ENCODE measurements at places on chromosomes 6 and 20.

DNA sequence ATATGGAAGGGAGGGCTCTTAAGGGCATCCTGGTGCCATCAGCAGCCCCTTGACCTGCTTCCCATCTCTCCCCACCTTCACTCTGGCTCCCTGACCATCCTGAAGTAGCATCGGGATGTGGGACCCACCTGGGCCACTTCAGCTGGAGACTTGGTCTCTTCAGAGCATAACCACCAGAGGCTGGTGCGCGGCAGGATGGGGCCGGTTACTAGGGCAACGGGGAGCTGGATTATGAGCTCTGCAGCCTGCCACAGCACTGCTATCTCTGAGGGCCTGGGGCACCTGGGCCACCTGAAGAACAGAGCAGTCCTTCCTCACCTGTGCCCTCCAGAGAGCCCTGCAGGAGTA is 79.7 kb downstream of the SYNJ2 start:
- no peak for DNase-seq

DNA sequence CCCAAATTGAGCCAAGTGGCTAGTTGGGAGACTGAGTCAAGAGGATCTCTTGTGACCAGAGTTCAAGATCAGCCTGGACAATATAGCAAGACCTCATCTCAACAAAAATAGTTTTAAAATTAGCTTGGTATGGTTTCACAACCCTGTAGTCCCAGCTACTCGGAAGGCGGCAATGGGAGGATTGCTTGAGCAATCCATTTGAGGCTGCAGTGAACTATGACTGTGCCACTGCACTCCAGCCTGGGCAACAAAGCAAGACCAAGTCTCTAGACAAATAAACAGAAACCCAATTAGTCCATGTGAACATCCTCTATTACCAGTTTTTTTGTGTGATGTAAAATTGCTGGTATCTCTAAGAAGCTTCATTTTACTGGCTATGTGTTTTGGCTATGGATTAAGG is 106.2 kb downstream of the TULP4 start:
- DNase-seq: no peak

- no peak for DNase-seq
Observed at GRCh38 chr6:28383235-28384142, 16.1 kb downstream of the ZSCAN12 start.

GRCh38 chr20:25148982-25149846 is 46.3 kb upstream of the ENTPD6 start:
- DNase-seq: no peak

DNA sequence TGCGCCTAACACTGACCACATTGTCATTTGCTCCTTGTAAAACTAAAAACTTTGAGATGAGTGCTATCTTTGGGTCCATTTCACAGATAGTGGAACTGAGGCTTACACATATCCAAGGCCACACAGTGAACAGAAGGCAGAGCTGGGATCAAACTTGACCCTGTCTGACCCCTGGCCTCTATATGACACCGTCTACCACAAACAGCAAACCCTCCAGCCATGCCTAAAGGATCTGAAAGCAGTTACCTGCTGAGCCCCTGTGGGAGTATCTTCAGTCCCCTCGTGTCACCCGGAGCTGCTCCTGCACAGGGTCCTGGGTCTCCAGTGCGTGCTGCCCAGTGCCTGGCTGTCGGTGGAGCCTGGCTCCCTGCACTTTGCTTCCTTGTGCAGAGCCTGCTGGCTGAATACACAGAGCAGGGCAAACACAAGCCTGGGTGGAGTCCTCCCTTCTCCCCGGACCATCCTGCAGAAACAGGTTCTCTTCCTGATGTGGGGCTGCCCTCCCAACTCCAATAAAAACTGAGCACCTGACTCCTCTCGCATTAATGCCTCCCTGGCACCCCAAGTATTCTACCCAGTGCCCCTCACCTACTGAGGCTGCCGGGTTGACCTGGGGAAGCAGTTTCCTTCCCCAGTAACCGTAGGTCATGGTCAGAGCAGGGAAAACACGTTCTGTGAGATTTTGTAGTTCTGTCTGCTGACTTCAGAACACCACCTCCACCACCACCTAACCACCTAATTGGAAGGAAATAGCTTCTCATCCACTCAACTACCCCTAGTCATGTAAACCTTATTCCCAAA is at the start of gene BCAS1:
Gene BCAS1, minus strand, starts transcription at position 408 of the 801 bp plus-strand sequence. CDS start 11,876 bp downstream, outside the sequence.
- no peak for DNase-seq

DNA sequence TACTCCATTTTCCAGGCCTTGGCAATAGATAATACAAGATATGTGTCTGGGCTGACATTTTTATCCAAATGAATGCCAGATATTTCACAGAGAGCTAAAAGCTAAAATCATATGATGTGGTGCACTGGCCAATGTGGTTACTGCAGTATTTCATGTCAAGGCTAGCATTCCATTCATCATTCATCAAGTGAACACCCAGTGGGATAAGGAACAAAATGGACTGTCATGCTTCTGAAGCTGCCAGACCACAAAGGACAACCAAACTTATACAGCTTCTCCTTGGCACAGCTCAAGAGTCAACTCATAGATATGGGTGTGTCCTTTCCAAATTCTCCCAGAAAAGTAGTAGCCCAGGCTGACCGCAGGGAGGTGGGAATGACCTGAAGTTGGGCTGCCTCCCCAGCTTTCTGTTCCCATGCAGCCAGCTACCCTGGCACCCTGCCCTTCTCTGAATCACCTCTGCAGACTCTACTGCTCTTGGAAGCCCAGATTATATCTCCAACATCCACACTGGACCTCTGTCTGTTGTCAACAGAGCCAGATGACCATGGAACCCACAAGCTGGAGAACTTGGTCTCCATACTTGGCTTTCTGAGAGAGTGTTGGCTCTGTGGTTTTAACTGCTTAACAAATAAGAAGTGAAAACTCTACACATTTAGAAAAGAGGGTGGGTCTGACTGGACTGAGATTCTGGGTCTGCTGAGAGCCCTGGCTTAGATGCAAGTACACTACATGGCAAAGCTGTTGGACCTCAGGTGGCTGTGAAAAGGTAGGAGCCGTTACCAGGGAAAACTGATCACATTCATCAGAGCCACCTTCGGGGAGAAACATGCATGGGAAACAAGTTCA is 122.8 kb downstream of the ALDH8A1 start:
- DNase-seq: peak; percentile 95

- no peak for DNase-seq
Observed at GRCh38 chr6:14567842-14568241, 450.3 kb downstream of the CD83 start.

GRCh38 chr20:63664143-63664851 is 6.2 kb downstream of the RTEL1 start:
- no peak for DNase-seq

DNA sequence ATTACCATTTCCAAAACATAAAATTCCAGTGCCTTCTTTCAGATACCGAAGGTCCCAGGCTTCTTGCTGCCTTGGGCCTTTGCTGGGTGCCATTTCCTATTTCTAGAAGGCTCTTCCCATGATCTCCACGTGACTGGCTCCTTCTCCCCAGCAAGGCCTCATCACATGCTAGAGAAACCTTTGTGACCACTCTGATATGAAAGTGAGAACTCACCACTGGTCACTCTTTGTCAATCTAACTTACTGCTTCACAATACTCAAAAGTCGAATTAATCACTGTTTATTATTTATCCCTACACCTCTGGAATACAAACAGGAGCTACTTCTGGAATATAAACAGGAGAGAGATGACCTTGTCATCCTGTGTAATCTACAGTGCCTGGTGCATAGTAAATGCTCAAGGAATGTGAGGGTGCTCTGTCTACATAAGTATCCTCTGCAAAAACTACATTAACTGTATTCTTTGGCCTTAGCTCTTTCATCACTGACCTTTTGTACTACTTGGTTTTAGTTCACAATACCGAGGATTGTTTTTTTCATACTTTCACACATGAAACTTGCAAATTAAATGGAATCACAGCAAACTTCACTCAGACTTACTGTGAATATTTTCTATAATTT is 1.6 kb downstream of the STX7 start:
- DNase-seq: no peak

GRCh38 chr6:143612186-143612585 is 65.6 kb upstream of the PHACTR2 start:
- no peak for DNase-seq

DNA sequence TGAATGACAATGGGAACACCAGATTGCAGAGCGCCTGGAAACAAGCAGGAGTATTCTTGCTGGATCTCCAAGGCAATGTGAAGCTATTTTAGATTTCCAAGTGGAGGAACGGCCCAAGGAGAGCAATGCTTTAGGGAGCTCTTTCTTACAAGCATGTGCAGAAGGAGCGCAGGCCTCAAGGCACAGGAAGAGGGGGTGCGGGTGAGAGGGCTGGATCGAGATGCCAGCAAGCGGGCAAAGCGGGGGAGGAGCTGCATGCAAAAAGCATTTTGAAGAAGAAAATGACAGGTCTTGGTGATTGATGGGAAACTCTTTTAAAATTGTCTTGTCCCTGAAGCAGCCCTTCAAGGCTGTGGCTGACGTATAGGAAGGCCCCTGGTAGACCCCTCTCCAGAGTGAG is 171.9 kb downstream of the QRSL1 start:
- DNase-seq: no peak

DNA sequence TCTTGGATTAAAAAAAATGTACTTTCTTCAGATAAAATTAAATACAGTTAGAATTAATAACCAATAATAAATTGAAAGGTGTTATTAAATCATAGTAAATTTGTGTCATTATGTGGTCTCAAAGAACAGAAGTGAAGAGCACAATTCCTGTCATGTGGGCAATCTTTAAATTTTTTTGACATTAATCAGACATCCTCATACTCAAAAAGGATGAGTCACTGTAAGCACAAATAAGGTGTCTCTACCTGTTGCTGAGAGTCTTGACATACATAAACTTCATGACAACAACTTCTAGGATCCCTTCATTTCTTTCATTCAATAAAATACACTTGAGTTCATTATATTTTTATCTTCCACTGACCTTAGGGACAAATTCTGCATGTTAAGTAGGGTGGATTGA is 76.1 kb downstream of the SLC22A3 start:
- DNase-seq: no peak

GRCh38 chr6:85473748-85474147 is 23.9 kb downstream of the NT5E start:
- peak; percentile 50 for DNase-seq

DNA sequence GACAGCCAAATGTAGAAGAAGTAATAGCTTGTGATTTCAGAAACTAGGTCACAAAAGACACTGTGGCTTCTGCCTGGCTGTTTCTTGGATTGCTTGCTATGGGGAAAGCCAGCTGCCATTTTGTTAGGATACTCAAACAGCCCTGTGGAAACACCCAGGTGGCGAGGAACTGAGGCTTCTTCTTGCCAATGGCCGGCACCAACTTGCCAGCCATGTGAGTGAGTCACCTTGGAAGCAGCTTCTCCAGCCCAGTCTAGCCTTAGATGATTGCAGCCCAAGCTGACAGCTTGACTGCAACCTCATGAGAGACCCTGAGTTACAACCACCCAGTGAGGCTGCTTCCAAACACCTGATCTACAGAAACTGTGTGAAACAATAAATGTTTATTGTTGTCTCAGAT is 11.9 kb upstream of the KIAA1755 start:
- DNase-seq: peak; percentile 83

DNA sequence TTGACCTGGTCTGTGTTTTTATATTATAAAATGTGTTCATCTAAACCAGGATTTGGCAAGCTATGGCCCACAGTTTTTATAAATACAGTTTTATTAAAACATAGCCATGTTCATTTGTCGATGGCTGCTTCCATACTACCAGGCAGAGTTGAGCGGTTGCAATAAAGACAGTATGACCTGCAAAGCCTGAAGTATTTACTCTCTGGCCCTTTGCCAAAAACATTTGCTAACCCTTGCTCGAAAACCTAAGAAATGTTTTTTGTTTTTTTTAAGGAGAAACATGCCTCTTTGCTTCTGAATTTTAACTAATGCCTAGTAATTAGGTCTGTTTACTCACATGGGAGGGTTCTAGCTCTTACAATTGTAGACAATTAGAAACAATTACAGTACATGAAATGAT is 67.4 kb upstream of the SMIM28 start:
- no peak for DNase-seq

- DNase-seq: no peak
Observed at GRCh38 chr6:20698675-20699074, 164.4 kb downstream of the CDKAL1 start.

DNA sequence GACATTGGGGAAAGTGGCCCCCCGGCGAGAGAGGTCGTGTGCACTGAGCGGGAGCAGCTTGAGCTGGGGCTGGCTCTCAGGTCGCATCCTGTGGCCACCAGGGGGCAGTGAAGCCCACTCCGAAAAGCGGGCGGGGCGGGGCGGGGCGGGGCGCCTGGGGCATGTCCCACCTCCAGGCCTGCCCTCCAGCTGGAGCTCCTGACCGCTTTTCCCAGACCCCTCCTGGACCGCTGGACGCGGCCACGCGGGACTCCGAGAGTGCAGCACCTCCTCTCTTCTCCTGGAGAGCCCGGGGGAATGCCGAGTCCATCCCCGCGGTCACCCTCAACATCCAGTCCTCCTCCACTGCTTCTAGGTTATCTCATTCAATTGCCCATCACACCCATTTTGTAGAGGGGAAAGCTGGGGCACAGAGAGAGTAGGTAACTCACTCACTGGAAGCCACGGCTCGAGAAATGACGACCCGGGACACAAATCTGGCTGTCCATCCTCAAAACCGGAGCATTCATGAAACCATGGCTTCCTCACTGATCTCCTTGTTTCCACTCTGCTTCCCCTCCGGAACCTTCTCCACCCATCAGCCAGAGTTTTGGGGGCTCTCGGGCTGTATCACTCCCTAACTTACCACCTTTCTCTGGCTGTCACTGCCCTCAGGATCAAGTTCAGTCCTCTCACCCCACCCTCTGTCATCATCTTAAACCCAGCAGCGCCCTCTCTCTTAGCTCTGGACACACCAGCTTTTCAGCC is 24.1 kb downstream of the COX4I2 start:
- peak; percentile 81 for DNase-seq

All from EL (cell line).